Spleen (tissue), 13 donors: ENCODE measurements at places on chromosomes 13 and 19. TPM values are rescaled to one million over a fixed set of nuclear protein-coding genes. Genes with fewer than 3 reads are reported as not detected.
A peak's percentile ranks its signal among the peaks of the same experiment; 100 is the strongest.

DNA sequence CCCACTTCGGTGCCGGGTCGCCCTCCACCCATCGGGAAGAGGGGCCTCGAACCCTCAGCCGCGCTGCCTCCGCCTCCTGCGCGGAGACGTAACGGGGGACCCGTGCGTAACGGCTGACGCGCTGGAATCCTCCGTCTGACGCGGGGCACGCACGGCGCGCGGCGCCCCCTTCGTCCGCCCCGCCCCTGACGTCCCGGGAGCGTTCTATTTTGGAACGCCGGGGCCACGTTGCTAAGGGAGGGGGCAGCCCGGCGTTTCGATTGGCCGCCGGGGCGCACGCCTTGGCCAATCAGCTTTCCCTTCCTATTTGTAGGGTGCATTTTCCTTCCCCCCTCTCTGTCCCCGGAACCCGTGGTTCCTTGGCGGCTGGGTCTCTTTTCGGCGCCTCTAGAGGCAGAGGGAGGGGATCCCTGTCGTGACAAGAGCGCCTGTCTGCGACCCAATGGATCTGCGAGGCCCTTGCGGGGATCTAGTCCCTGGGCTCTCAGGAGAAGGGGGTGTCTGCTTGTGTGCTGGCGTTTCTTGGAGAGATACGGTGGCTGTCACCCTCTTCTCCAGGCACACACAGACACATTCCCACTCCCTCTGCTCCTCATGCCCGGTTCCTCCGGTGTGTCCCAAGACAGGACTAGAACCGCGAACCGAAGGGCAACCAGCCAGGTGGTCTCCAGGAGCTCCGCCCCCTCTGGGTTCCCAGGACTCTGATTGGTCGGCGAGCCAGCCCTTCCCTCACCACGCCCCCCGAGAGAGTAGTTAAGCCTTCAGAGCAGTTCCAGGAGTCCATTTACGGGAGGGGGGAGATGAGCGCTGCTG is 1.5 kb downstream of the FOSB start:
- peak; percentile 97 for DNase-seq

- no peak for DNase-seq
Measured at GRCh38 chr19:51514866-51515481, 13.4 kb upstream of the SIGLEC12 start.

DNA sequence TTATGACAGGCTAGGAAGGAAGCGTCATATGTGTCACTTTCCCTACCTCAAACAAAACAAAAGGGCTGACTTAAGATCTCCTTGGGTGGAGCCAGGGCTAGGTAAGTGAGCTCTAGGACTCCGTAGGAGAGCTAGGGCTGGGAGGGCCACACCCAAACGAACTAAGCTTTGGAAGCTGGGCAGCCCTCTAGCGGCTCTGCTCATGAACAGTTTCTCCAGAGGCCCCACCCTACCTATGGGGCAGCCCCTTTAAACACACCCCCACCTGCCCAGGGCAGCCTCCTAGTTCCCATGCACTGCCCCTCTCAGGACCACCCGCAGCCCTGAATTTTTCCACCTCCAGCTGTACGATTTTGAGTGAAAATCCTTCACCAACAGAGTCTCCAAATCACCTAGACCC is 3.5 kb downstream of the PEG3 start:
- DNase-seq: no peak

DNA sequence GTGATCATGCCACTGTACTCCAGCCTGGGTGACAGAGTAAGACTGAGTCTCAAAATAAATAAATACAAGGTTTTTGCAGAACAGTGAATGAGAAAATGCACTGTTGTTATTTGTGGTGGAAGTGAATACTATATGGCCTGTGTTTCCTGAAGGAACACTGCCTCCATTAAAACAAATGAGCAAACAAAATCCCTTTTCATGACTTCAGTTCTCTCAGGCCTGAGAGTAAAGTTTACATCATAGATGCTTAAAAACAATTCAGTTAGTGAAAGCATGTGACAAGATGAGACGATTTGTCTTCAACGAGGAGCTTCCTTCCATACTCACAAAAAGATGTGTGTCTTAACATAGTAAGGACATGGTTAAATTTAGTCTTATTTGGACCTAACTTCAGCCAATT is 14.4 kb downstream of the SPINT2 start:
- DNase-seq: no peak

DNA sequence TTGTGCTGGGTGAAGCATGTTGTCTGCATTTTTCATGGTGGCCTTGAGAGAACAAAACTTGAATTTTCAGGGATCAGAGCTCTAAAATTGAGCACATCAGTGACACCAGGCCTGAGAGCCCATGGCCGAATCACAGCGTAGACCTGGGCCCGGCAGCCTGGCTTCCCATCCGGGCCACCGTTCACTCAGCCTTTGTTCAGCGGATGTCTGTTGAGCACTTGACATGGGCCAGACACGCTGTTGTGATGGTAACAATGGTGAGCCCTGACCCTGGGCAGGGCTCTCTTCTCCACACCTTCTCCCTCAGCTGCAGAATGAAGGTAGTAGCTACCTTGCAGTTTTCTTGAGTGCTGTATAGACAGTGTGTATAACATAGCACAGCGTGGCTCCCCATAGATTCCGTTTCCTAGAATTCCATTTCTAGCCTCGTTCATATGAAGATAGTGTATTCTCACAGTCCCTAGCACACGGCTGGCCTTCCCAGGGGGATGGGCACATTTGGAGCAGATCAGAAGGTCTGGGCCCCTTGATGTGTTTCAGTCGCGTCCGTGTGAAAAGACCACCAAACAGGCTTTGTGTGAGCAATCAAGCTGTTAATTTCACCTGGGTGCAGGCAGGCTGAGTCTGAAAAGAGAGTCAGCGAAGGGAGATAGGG is 75.3 kb downstream of the RAB20 start:
- DNase-seq: no peak

GRCh38 chr19:11699931-11700794 is 38.6 kb downstream of the ZNF823 start:
- no peak for DNase-seq

DNA sequence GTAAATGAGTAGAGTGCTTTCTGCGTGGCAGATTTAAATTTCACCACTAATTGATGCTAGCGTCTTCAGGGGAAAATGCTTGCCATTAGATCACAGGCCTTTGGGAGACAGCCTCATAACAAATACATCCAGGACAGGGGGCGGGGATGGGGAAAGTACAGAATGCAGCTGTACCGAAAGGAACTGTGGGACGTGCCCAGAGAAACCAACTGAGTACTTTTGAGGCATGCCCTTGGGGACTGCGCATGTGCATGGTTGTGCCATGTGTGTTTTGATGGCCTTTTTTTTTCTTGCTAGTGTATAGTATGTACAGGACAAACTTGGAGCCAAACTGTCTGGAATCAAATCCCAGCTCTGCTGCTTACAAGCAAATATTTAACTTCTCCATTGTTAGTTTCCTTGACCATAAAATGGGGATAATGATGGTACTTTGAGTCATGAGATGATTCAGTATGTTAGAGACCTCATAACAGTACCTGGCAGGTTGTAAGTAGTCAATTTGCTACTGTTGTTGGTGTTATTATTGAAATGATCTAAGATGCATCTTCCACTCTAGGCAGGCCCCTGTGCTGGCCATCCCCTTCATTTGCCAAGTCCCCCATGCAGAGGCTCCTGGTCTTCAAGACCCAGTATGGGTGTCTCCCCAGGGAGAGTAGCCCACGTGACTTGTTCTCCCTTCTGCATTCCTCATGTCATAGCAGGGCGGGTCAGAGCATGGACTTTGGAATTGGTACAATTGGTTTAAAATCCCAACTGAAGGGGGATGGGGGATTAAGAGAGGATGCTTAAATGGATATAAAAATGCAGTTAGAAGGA is 68.3 kb upstream of the NPAS1 start:
- no peak for DNase-seq

GRCh38 chr13:43316946-43317353 is 293.6 kb downstream of the DNAJC15 start:
- no peak for DNase-seq

- DNase-seq: no peak
Measured at GRCh38 chr13:110592665-110593064, 22.7 kb upstream of the NAXD start.

DNA sequence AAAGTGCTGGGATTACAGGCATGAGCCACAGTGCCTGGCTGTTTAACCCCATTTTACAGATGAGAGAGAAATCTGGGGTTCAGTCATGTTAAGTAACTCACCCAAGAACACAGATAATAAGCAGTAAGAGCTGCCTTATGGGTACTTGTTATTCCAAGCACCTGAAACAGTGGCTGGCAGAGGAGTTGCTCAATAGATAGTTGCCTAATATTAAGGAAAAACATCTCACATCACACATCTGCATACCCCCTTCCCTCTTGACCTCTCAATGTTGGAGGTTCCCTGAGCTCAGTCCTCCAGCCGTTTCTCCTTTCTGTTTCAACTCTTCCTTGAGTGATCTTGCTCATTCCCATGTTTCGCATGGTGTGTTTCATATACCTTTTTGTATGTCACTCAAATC is 401.9 kb downstream of the KLF12 start:
- DNase-seq: no peak

- DNase-seq: peak; percentile 71
Measured at GRCh38 chr19:35341565-35342225, 6.0 kb upstream of the FFAR1 start.

GRCh38 chr19:12938779-12939601 is 581 bp downstream of the CALR start:
- no peak for DNase-seq

DNA sequence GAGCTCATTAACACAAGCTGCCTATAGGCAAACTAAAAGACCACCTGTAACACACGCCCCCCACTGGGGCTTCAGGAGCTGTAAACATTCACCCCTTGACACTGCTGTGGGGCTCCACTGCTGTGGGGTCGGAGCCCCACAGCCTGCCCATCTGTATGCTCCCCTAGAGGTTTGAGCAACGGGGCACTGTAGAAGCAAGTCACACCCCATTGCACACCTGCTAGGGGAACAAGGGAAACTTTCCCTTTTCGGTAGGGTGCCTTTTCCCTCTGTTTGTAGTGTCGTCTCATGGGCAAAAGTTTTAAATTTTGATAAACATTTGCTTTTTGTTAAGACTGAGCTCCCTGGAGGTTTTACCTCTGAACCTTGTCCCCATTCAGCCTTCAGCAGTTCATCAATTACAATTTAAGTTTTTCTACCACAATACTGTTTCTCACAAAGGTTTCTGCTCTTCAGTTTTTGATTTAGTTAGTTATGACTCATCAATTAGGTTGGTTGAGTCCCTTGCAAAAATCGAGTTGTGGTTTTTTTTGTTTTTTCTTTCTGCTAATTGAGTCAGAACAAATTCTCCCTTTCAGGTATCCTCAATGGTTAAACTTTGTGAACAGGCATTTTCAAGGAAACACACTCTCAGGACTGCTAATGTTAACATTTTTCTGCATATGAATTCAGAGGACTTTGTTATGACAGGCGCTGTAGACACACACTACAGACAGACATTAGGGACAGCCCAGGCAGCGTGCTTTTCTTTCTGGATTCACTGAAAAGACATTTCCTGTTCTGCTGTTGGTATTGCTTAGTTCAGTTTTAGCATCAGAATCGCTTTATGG is 35.1 kb downstream of the ZNF433 start:
- DNase-seq: no peak

GRCh38 chr13:49097374-49097773 is 121.7 kb downstream of the FNDC3A start:
- no peak for DNase-seq

DNA sequence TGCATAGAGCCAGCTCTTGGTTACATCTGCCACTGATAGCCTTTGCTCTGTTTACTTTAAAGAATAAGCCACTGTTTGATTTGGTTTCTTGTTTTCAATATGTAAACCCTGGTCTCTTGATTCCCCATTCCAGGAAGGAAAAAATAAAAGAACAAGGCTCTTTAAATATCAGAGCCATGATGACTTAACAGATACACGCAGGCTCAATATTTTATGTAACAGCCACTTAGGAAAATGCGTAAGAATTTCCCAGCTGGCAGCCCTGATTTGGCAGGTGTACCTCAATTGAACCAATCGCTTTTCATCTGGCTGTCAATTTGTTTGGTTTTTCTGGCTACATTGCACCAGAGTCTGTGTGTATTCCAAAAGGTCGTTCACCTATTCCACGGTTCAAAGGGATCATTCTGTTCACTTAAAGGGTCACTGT is 65.6 kb downstream of the IRS2 start:
- no peak for DNase-seq

- peak; percentile 84 for DNase-seq
Measured at GRCh38 chr19:2477732-2478191, 1.8 kb downstream of the GADD45B start.

DNA sequence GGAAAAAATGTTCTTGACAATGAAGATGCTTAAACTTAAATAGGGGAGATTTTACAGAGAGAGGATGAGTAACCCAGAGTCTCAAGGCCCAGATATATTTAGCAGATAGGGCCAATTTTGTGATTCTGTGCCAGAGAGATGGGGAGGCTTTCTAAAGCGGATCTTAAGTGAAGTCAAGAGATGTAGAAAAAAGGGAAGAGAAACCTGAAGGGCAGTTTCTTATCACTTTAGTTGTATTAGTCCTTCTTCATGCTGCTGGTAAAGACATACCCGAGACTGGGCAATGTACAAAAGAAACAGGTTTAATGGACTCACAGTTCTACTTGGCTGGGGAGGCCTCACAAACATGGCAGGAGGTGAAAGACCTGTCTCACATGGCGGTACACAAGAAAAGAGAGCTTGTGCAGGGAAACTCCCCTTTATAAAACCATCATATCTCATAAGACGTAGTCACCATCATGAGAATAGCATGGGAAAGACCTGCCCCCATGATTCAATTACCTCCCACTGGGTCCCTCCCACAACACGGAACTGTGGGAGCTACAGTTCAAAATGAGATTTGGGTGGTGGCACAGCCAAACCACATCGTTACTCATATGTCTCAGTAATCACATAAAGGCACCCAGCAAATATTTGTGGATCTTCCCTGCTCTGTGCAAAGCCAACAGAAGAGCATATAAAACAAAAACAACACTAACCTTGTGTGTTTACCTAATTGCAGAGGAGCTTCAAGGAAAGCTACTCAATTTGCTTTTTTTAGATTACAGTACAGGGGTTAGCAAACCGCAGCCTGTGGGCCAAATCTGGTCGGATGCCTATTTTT is 102.6 kb upstream of the MYCBP2 start:
- DNase-seq: no peak

GRCh38 chr19:10884274-10884673 is 12.9 kb downstream of the CARM1 start:
- no peak for DNase-seq

PLPPR3 gene
- total RNA-seq: not detected

IL17D gene
- 0.35 TPM for total RNA-seq

ZNF45 gene
- total RNA-seq: 14.0 TPM

IFT88 gene
- total RNA-seq: 20.8 TPM

CERS1 gene
- 0.46 TPM for total RNA-seq

MEIS3 gene
- 9.6 TPM for total RNA-seq

CYP4F8 gene
- total RNA-seq: not detected

ATP4B gene
- total RNA-seq: not detected

ZNF547 gene
- total RNA-seq: 3.3 TPM

PRTN3 gene
- total RNA-seq: 2.8 TPM
